Cortex of kidney (tissue), 1 donor: ENCODE measurements at places on chromosomes 5 and 9.

DNA sequence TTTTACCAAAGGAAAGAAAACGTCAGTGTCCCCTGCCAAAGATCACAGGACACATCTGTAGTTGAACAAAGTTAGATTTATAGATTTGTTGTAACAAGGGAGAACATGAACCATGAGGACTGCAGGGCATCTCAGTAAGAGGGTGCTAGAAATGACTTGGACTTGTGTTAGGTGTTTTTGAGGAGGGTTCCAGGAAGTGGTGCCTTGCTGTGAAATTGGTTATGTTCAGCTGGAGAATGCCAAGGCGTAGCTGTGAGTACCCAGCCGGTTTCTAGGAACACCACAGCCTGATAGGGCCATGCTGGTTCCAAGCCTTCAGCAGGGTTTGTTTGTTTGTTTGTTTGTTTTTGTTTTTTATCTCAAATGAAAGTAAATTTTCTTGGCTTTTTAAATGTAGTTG, 5.3 kb downstream of the SPEF2 start:
- DNase-seq: no peak

- no peak for DNase-seq
Measured at GRCh38 chr9:120398286-120398685, 181.7 kb downstream of the CDK5RAP2 start.

DNA sequence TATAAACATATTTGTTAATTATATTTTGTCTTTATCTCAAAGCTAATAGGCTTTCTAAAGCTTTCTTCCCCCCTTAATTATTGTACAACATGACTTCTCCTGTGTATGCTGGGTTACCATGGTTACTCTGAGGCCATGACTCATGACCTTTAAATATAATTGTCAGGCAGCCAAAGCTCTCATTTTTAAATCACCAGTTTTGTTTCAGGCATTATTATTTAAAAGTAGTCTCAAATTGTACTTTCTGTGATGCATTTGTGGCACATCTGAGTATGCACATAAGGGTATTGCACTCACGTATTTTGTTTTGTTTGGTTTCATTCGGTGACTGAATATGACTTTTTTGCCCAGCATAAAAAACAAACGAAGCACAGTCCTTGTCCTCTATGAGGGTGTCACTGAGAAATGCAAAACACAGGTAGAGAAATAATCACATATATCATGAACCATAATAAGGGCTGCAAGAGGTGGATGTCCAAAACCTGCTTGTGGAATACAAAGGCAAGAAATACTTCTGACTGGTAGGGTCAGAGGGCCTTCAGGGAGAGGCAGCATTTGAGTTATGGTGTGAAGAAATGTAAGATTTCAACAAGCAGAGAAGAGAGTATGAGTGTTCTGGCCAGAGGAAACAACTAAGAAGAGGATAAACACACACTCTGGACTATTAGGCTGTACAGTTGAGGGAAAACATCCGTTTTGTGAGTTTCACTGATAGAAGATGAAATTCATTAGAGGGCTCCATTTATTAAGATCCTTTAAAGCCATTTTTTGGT, 2.1 kb downstream of the CCDC192 start:
- DNase-seq: no peak

GRCh38 chr5:134097211-134097749, 17.2 kb upstream of the TCF7 start:
- DNase-seq: no peak

DNA sequence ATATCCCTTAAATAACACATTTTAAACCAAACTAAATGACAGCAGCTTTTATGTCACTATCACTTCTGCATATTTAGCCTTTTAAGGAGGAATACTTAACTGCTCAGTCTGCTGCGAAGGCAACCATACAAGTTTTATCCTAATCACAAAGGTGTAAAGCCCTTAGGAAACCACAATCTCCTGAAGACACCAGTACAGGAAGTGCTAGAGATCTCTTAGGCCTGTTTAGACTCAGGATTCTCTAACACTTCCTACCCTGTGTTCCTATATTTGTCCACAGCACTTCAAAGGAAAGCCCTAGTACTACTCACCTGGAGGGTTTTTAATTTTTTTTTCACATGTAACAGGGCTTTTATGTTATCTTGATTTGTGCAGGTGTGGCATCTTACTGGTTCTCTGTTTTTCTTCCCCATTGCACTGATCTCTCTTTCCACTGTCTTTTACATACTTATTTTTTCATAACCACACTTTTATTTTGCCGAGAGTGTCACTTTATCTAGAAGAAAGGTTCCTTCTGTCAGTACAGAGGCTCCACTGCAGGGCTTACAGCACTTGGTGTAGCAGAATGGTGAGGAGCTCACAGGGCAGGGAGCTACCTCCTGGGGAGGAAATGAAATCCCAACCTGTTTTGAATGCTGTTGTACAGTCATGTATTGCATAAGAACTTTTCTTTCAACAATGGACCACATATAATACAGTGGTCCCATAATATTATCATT, 1060.6 kb upstream of the ACO1 start:
- DNase-seq: no peak

GRCh38 chr5:131223751-131224386, 40.0 kb upstream of the CDC42SE2 start:
- no peak for DNase-seq

GRCh38 chr9:18798106-18798505, 234.9 kb downstream of the SAXO1 start:
- no peak for DNase-seq

GRCh38 chr9:32524892-32525708, 896 bp downstream of the RIGI start:
- DNase-seq: no peak

DNA sequence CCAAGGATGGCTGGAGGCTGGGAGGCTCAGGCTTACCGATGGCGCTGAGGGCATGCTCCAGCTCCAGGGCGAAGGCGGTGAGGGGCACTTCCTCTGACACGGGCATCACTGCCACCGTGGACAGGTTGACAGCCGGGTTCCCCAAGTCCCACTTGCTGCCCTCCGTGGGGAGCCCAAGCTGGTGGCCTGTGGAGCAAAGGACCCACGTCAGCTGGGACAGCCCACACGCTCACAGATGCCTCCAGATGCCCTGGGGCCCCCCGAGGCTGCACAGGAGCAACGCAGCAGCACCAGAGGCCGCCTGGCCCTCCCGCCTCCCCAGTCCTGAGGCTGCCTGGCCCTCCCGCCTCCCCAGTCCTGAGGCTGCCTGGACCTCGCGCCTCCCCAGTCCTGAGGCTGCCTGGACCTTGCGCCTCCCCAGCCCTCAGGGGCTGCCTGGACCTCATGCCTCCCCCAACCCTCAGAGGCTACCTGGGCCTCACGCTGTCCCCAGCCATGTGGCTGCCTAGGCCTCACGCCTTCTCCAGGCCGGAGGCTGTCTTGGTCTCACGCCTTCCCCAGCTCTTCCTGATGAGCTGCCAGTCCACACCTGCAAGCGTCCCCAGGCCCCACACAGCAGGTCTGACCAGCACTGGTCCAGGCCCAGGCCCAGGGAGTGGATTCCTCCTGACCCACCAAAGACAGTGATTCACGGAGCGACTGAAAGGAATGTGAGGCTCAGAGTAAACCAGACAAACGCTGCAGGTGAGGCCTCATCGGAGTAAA, 25.6 kb upstream of the NSMF start:
- DNase-seq: no peak

DNA sequence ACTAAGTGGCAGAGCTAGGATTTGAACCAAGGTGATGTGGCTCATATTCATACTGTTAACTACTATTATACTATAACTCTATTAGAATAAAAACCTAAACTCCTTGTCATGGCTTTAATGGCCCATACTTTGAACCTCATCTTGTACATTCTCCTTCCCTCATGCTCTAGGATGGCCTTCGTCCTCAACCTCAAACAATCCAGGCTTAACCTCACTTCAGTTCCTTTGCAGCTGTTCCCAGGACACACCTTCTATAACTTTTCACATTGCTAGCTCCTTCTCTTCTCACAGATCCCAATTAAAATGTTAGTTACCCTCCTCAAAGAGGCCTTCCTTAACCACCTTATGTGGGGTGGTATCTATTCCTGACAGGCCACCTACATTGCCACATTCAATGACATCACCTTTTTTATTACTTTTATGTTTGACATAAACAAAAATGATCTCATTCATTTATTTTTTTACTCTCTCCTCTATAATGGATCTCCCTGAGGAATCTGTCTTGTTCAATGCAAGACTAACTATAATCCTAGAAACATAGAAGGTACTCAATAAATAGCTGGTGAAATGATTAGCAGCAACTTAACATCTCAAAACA, 53.7 kb downstream of the CEP120 start:
- DNase-seq: no peak

DNA sequence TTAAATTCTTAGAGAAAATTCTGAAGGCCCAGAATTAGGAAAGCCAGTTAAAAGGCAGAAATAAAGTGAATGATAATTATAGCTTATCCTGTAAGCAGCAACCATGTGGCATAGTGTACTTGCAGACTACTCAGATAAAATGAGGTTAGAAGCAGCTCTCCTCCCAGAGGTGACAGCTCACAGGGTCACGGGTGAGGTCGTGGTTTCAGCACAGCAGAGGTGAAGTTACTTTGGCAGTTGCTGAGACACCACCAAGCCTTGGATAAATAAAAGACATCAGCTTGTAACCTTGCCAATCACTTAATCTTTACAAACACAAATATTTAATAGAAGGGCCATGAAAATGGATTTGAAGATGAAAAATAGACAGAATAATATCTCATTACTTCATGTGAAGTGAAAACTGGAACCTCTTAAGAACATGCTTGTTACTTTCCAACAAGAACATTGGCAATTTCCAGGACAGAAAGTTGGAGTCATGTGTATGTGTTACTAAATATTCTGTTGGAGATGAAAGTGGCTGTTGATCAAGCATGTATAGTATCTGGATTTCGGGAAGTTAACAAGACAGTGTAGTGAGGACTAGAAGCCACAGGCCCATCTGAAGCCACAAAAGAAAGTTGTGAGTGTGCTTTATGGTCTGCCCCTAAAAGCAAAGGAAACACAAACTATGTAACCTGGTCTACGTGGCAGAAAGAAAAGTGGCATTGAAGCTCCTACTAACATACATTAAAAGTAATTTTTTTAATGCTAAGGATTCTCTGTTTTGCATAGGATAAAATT, 134.4 kb downstream of the ERCC6L2 start:
- DNase-seq: no peak

DNA sequence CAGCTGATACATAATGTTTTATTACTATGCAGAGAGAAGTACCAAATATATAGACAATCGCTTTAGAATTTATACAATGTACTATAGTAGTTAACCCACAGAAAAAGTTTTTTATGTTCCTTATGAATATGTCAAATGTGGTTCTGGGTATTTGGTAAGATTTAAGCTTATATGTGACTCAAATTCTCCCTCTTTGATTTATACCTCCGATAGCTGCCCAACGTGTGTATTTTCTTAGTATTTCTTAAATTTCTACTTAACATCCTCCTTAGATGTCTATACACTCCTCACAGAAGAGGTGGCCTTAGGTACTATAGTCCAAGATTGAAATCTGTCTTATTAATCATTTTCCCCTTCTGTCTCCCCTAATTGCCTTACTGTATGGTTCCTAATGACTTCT, 138.6 kb upstream of the TNFAIP8 start:
- DNase-seq: no peak

- DNase-seq: no peak
Measured at GRCh38 chr9:85700330-85700729, 41.4 kb downstream of the AGTPBP1 start.

GRCh38 chr5:51567636-51568035, 184.4 kb downstream of the ISL1 start:
- no peak for DNase-seq

- no peak for DNase-seq
Measured at GRCh38 chr5:146069780-146070099, 35.6 kb downstream of the PLAC8L1 start.

GRCh38 chr9:131590449-131590848, 45.1 kb downstream of the PRRT1B start:
- DNase-seq: no peak

DNA sequence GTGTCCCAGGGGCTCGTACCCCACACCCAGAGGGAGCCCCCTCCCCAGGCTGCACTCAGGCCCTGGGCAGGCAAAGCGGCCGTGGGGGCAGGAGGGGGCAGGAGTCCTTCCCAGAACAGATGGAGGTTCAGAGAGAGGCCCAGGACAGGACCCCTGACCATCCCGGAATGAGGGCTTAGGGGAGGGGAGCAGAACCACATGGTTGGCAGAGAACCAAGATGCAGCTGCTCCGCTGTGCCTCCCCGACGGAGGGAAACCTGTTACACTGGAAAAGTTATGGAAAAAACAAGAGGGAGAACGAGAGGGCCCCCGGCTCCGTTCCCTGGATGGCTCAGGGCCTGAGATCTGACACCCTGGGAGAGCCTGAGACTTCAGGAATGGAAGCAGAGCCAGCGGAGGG, 22.7 kb downstream of the SLC12A7 start:
- no peak for DNase-seq

GRCh38 chr9:117869287-117869686, 165.1 kb downstream of the TLR4 start:
- no peak for DNase-seq

- no peak for DNase-seq
Measured at GRCh38 chr9:116471093-116471906, 215.8 kb upstream of the TRIM32 start.

DNA sequence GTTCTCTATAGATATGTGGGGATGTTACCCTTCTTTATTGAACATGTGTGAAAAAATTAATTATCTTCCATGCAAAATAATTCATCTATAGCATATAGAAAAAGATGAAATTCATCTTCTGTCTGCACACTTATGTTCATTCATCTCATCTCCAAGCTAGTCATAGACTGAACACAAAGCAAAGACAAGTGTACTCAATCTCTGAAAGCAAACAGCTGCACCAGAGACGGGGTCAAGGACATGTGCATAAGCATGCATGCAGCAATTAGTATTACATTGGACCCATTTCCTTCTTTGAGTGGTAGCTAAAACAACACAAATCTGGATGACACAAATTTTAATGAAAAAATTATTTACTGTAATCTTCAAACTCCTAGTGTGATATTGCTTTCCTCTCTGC, 547.0 kb upstream of the COX7C start:
- no peak for DNase-seq

GRCh38 chr5:180433032-180433422, 61.2 kb upstream of the CNOT6 start:
- no peak for DNase-seq

- DNase-seq: no peak
Measured at GRCh38 chr5:159353661-159354252, 23.5 kb upstream of the IL12B start.

GRCh38 chr5:73286896-73287295, 113.9 kb downstream of the TMEM174 start:
- DNase-seq: no peak

DNA sequence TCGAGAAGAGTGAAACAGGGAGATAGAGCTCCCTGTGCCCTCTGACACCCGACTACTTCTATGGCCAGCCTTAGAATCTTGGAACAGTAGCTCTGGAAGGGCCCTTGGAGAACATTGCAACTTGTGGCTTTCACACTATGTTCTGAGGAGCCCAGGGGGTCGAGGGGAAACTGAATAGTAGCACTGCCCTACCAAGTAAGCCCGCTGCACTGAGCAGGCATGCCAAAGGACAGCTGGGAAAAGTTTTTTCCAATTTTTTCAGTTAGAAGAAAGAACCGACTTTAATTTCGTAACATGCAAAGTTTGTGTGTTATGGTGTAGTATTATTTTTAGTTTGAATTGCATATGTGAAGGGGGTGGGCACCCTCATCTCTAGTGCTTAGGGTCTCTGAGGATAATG, 10.9 kb downstream of the SMIM3 start:
- no peak for DNase-seq
